ENCODE measurements at places on chromosomes 11 and 22.

- DNase-seq = no peak
Observed at GRCh38 chr11:133269267-133269666, 263.0 kb downstream of the OPCML start.

GRCh38 chr11:646214-646613 lies 9.1 kb downstream of the DRD4 start:
- DNase-seq = no peak

- no peak for DNase-seq
Observed at GRCh38 chr22:23118647-23119493, 22.9 kb downstream of the RSPH14 start.

GRCh38 chr11:17687946-17688670 lies 31.3 kb upstream of the MYOD1 start:
- DNase-seq = peak; percentile 95

DNA sequence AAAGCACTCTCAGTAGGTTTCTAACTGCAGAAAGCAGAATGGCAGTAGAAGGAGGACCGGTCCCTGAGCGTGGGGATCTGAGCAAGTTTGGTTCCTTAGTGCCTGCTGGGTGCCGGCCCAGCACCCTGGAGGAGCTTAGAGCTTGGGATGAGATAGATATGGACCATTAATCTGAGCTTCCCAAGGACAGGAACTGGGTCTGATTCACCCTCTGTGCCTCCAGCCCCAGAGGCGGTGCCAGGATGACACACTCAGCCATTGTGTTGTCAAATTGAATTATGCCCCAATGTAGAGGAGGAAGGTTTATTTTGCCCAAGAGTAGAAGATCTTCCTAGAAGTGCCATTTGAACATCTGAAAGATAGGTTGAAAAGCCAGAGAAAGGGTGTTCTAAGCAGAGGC lies 4.3 kb downstream of the ZC3H7B start:
- DNase-seq = peak; percentile 45

DNA sequence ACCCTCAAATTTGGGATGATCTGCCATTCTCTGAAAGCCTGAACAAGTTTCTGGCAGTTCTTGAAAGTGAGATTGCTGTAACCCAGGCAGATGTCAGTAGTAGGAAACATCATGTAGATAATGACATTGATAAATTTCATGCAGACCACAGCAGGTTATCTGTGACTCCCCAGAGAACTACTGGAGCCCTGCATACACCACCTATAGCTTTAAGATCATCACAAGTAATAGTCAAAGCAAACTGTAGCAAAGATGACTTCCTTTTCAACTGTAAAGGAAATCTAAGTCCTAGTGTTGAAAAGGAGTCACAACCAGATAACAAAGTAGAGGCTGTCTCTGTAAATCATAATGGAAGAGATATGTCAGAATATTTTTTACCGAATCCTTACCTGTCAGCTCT lies 31.0 kb downstream of the DDIAS start:
- no peak for DNase-seq

- no peak for DNase-seq
Observed at GRCh38 chr22:37163575-37164504, 14.1 kb upstream of the IL2RB start.

DNA sequence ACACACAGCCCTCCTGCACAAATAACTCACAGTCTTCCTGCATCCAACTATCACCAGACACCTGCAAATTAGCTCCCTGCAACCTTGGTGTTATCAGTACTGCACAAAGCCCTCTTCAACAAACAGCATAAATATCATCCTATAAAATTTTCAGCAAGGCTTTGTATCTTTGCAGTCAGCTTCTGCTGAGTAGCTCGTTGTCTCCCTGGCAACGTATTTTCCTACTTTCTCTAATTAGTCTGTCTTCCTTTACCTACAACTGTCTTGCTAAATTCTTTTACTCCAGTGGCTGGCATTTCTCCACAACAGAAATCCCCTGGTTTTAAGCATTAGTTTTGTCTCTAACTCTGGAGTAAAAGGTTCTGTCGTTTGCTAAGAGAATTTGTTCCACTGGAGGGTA lies 3.9 kb downstream of the OR8D4 start:
- DNase-seq = no peak

- peak; percentile 4 for DNase-seq
Observed at GRCh38 chr11:34052608-34053160, 1.2 kb downstream of the CAPRIN1 start.

DNA sequence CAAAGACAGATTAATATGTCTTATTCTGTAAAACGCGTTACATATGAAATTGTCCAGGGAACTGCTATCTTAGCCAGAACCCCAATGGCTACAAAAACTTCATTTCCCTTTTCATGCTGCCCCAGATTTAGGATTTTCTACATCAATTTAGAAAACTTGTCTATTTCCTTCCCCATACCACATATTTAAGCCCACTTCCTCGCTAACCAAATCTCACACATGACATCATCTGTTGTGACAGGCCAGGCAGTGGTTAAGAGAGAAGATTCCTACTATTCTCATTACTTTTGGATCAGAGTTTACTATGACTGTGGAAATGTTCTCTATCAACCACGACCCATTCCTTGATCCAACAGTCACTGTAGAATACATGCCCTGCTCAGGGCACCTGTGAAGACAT lies 15.9 kb downstream of the CCDC82 start:
- DNase-seq = no peak

DNA sequence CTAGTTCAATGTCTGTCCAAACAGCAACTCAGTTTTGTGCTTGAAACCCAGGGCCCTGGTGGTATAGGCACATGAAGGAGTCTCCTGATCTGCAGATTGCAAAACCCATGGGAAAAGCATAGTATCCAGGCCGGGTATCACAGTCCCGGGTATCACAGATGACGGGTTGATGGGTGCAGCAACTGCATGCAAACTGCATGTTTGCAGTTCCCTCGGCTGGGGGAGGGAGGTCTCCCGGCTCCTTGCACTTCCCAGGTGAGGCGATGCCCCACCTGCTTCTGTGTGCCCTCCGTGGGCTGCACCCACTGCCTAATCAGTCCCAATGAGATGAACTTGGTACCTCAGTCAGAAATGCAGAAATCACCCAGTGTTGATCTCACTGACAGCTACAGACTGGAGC lies 53.9 kb downstream of the KCNQ1 start:
- no peak for DNase-seq

GRCh38 chr11:30186748-30187147 lies 44.1 kb upstream of the FSHB start:
- DNase-seq = no peak

DNA sequence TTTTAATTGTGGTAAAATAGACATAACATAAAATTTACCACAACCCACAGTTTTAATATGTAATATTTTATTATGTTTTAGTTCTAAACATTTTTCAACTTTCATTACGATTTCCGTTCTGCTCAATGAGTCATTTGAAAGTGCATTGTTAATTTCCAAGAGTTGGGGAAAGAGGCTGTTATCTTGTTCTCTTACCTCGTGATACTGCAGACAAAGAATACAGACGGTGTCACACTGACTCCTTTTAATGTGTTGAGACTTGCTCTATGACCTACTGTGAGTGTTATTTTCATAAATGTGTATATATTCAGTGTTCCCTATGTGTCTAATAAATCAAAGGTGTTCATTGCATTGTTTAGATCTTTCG lies 10.8 kb upstream of the RAC2 start:
- no peak for DNase-seq
